Stimulated activated effector memory CD8-positive, alpha-beta T cell treated with anti-CD3 and anti-CD28 coated beads, Interleukin-12 subunit alpha, Interleukin-12 subunit beta, amount 100 ng/mL, for 72 hours (primary cell): ENCODE measurements at places on chromosomes 2 and 18.

- no peak for DNase-seq
These were observed 3.5 kb upstream of the KLF11 start for GRCh38 chr2:10039658-10040410.

- DNase-seq, result no peak
These were observed 334.6 kb upstream of the LYPD1 start for GRCh38 chr2:133004623-133005022.

DNA sequence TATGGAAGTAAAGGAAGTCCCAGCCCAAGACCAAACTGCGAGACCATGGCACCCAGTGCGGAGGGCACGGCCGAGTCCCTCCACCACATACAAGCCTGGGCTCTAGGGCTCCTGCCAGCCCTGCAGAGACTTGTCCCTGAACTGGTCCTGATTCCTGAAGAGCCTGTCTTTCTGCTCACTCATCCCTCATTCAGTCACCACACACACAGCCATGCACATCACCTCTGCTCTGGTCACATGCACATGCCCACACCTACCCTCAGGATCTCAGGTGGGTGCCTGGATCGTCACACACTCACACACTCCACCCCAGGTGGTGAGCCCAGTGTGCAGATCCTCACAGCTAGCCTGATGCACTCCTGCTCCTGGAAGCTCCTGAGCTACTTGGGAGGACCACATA lies 71.4 kb upstream of the LAPTM4A start:
- no peak for DNase-seq

DNA sequence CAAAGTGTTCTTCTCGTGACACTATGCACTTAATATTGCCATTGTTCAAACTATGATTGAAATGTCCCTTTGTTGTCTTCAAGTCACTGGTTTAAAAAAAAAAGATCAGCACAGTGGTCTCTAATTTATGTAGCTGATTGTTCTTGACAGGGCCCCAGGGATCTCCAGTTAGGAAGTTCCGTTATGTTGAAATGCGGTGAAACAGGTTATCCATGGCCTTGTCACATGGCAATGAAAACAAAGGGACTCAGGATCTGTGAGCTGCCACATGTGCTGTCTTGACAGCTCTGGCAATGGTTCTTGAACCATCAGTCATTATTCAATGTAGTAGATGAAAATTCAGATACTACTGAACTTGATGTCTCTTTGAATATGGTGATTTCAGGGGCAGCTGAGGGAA lies 147.4 kb downstream of the SETBP1 start:
- DNase-seq, result no peak

- DNase-seq, result no peak
These were observed 58.4 kb downstream of the UBE2E3 start for GRCh38 chr2:181038796-181039195.

- DNase-seq, result no peak
These were observed 42.5 kb upstream of the PPP1CB start for GRCh38 chr2:28709101-28709500.

DNA sequence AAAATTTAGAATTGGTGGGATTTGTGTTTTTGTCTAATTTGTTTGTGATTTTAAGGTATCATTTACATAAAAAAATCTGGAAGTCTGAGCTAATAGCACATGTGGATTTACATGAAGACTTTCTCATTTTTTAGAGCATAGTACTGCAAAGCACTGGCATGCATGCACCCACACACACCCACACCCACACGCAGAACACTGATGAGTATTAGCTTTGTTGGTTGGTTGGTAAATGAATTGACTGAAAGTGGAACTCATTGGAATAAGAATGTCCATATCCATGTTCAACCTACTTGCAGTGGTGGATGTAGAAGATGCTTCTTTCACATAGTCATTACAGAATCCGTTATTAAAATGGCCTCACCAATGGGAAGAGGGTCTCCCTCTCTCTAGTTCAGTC lies 475.8 kb downstream of the PLCL1 start:
- DNase-seq, result no peak

GRCh38 chr2:12762976-12763375 lies 46.2 kb downstream of the TRIB2 start:
- DNase-seq, result no peak

DNA sequence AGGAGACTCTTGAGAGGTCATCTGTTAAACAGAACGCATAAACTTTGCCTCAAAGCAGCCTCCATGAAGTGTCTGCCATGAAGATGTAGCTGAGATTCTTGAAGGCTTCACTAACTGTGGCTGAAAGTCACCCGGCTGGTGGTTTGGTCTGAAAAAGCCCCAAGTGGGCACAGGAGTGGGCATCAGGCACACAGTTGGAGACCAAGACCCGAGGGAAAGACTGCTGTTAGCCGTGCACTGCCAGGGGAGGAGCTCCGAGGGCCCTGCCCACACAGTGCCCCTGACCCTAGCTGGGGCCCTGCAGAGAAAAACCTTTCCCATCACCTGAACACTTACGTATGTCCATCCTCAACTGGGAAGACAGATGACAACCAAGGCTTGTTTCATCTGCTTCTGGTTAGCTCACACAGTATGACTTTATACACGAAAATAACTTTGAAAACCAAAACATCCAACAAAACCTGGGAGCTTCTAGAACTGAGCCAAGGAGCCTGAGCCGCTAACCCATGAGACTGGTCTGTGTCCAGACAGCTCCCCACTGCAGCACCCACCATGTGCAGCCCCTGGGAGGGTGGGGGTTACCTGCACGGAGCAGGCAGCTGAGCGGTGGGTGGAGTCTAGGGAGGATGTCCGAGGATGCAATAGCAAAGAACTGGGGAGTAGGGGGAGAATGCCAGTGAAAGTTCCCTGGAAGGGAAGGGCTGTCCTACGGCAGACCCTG lies 15.4 kb downstream of the HJURP start:
- DNase-seq, result no peak

GRCh38 chr2:118371515-118371914 lies 283.2 kb downstream of the INSIG2 start:
- DNase-seq, result no peak

DNA sequence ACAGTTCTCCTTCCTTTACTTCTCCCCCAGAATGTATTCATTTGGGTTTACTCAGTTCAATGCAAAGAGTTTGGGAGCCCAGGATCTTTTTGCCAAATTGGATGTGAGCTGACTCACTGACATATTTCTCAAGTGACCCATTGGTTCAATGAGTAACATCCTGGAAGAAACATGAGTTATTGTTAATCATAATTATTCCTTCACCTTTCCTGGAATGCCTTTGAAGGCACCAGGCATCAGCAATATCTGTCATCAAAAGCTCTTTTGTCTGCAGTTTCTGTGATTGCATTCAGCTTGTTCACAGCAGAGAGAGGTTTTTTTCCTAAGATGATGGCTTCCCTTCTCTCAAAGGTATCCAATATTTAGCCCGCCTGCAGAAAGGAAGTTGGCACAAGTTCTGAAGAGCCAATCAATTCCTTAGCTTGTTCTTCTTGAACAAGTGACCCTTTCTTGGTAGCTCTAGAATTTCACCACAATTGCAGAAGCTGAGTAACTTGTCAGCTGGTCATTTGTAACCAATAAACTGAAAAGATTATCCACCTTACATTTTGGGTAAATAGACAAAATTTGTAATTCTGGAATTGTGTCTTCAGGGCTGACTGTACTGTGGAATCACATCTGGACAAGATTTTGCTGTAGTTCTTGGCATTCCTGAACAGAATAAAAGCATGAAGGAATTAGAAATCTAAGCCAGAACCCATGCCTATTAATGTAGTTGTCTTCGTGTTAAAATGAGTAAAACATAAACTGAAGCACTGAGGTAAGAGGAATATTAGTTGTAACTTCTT lies 72.2 kb upstream of the TMEM17 start:
- no peak for DNase-seq

- DNase-seq, result no peak
These were observed 447.4 kb downstream of the EPHA4 start for GRCh38 chr2:221124532-221125240.

DNA sequence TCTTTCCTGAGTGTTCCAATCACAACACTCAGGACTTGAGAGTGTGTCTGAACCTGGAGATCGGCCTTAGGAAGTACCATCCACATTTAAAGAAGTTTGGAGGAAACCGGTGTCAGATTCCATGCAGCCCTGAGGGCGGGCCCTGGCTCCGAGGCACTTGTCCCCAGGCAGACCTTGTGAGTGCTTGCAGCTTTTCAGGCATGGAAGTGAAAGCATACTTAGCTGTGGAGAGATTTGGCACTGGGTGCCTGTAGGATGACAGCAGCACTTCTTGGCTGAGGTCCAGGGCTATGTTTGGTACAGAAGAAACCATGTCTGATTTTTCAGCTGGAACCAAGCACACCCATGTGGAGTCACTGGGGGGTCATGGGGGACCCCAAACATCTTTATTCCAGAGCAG lies 230.8 kb downstream of the SEPTIN10 start:
- DNase-seq, result no peak

DNA sequence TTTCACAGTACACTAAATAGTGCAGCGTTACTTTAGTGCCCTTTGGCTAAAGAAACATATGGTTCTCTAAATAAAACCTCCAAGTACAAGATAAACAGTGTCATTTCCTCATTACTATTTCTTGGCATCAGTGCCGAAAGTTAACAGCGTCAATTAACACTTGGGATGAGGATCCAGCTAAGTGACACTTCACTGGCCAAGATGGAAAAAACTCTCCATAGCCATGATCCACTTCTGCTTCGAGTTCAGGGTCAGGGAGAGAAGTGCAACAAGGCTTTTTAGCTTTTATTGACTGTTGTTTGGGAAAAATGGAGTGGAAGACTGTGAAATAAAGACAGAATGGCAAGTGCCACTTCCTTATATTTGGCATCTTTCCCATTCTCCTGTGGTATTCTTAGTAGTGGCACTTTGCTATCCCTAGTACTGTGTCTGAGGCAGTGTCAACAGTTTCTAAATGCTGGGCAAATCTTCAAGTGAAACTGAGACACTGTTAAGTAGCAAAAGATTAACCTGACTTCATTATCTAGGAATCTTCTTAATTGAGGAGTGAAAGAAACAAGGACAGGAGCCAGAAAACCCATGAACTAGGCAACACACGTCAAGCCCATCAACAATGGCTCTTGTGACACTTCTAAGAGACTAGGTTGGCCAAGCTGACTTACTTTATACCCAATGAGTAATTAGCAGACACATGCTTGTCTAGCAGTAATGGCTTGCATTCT lies 222.5 kb upstream of the SESTD1 start:
- DNase-seq, result no peak

- no peak for DNase-seq
These were observed 90.6 kb downstream of the VRK2 start for GRCh38 chr2:58137221-58137620.

GRCh38 chr2:25983735-25984134 lies 1.4 kb upstream of the KIF3C start:
- DNase-seq, result no peak

DNA sequence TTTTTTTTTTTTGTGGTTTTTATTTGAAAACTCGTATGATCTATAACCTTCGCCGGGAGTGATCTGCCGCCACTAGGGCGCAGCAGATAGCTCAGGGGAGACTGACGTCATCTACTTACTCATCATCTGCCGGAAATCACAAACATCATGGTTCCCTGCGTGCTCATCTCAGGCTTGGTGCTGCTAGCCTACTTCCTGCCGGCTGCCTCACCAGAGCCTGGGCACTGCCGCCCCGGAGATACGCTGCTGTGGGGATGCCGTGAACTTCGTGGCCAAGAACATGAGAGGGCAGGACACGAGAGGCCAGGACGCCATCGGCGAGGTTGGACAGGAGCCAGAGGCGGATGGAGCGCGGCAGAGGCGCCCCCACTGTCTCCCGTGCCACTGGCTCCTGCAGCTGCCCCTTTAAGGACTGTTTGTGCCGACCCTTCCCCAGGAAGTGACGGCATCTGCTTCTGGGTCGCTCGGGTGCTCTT lies 68.8 kb downstream of the DOK6 start:
- DNase-seq, result peak; percentile 64

DNA sequence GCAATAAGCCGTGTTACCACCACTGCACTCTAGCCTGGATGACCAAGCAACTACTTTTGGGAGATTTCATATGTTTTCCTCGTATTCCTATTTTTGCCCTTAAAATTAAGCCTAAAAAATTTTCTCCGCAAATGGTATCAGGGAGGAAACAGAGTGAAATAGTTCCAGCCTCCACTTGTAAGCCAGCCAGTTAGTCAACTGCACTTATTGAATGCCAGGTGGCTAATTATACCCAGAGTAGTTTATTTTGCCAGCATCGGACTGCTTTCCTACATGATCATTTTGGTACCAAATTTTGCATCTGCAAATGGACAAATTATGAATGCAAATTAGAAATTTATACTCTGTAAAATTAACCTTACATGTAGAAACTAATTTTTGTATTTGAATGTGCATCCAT lies 90.2 kb upstream of the ARHGAP28 start:
- no peak for DNase-seq

DNA sequence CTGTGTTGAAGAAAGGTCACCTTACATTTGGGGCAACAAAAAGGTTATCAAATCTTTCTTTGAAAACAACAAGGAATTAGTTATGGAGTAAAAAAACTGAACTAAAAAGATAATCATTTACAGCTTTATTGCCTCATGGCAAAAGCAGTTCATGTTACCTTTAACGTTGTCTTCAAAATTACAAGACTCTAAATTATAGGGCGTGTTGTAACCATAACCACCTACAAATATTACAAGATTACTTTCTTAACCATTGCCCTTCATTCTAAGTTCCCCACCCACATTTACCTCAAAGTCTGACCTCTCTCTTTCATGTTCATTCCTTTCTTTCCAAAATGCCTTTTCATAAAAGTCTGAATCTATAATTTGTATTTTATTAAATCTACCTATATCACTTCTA lies 74.6 kb upstream of the LRATD1 start:
- DNase-seq, result no peak

- DNase-seq, result no peak
These were observed 634.5 kb downstream of the ZEB2 start for GRCh38 chr2:143885461-143885860.

GRCh38 chr18:67433971-67434370 lies 82.5 kb downstream of the DSEL start:
- no peak for DNase-seq

GRCh38 chr18:27824841-27825681 lies 351.9 kb downstream of the CDH2 start:
- no peak for DNase-seq

DNA sequence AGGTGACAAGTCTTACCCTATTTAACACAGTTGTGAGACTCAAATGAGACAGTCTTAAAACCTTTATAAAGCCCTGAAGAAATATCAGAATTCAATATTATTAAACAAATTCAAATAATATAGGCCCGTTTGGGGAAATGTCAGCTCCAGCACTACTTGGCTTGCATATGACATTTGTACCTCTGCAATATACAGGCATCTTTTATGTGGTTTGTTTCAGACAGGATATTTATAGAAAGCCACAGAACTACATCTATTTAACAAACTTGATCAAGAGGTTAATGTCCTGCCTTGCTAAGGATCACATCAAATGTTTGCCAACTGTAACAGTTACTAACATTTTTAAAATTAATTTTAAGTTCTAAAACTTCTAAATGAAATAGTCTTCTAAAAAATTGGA lies 3.2 kb upstream of the MREG start:
- no peak for DNase-seq
